ENCODE measurements at places on chromosomes 7 and 10. TPM values are rescaled to one million over a fixed set of nuclear protein-coding genes. Genes with fewer than 3 reads are reported as not detected.

DNA sequence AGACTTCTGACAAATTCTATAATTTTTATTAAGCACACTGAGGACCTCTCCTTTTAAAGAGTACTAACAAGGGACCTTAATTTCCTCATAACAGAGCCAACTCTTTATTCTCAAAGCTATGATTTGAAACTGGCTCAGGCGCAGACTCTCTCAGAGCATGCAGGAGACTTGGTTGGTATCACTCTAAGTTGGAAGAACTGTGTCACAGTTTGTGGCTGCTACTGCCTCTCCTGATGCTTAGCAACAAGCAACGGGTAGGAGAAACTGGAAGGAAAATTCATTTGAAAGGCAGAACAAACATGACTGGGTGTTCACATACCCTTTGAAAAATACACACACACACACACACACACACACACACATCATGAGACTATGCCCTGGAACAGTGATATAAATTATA is 33.3 kb downstream of the ENO4 start:
- H3K4me3 ChIP-seq: no peak overlapping the region
- H3K36me3 ChIP-seq: no peaks in the 10 kb centered on the region
- DNase-seq: no peak
- no peaks in the 10 kb centered on the region for H3K4me1 ChIP-seq

Gene ASB13
- 14.1 TPM for total RNA-seq

GRCh38 chr10:59805014-59805413 is 51.8 kb upstream of the MRLN start:
- H3K27ac ChIP-seq: no peak overlapping the region
- H3K27me3 ChIP-seq: no peaks in the 10 kb centered on the region
- H3K4me3 ChIP-seq: no peak overlapping the region
- no peaks in the 10 kb centered on the region for H3K4me1 ChIP-seq
- peaks cover 14% of the 10 kb centered on the region for H3K36me3 ChIP-seq

- peak overlapping the region; percentile 15 for H3K4me3 ChIP-seq
- no peak overlapping the region for H3K27ac ChIP-seq
- peaks cover 12% of the 10 kb centered on the region for H3K27me3 ChIP-seq
Measured at GRCh38 chr10:8048281-8049008, 6.0 kb upstream of the GATA3 start.

Gene SORBS1
- total RNA-seq: 2.4 TPM

DNA sequence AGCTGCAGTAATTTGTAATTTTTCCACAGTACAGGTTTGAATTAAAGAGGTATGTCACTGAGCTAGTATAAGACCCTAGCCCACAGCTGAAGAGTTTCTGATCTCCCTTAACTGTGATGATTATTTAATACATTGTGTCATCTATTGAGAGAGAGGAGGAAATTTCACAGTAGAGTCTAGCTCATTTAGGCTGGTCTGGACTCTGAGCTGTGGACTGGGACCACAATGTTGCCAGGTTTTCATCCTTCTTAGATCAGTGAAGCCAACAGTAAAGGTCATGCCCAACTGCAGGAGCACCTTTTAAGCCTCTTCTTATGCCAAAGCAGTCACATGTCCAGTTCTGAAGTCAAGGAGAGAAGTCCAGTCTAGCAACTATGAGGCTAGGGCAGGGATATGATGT is 8.9 kb downstream of the TES start:
- H3K4me3 ChIP-seq: no peak overlapping the region
- H3K27me3 ChIP-seq: no peaks in the 10 kb centered on the region
- DNase-seq: no peak

- H3K27me3 ChIP-seq: no peaks in the 10 kb centered on the region
- DNase-seq: no peak
- peaks cover 2% of the 10 kb centered on the region for H3K36me3 ChIP-seq
- H3K4me1 ChIP-seq: no peaks in the 10 kb centered on the region
Measured at GRCh38 chr7:128997181-128997580, 57.7 kb downstream of the TNPO3 start.

Gene DCLRE1A
- total RNA-seq: 4.8 TPM

DNA sequence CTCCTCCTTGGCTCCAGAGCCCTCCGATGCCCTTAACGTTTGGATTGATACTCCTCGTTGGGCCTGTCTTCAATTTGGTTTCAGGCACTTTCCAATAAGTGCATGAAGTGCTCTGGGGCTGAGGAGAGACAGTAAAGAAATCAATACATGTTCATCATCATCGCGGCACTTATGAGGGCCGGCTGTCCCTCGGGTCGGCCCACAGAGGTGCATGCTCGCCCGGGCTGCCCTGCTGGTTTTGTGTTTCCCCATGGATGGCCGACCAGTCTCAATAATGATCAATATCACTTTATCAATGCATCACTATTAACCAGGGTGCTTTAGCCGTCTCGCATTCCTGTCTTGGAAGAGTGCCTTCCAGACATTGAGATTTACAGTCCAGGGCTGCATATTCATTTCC is 154.2 kb downstream of the EBF3 start:
- no peaks in the 10 kb centered on the region for H3K36me3 ChIP-seq
- no peaks in the 10 kb centered on the region for H3K27me3 ChIP-seq
- H3K27ac ChIP-seq: no peak overlapping the region
- H3K4me3 ChIP-seq: no peak overlapping the region
- H3K4me1 ChIP-seq: no peaks in the 10 kb centered on the region

DNA sequence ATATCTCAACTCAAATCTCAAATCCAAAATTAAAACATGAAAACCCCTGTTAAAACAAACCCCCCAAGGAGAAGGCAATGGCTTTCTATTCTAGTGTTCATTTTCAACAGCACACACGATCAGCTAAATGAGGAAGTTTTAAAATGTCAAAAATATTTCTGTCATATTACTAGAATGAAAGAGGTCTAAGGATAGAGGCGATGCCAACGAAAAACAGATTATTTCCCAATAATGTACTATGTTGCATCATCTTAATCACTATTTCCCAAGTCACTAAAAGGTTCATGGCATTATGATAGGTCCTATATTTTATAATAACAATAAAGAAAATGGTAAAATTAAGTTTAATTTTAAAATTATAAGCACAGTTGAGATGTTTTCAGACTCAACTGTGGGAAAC is 10.1 kb downstream of the CNOT4 start:
- no peak for DNase-seq
- H3K27ac ChIP-seq: no peak overlapping the region
- H3K27me3 ChIP-seq: no peaks in the 10 kb centered on the region
- no peaks in the 10 kb centered on the region for H3K36me3 ChIP-seq
- no peak overlapping the region for H3K4me3 ChIP-seq

DNA sequence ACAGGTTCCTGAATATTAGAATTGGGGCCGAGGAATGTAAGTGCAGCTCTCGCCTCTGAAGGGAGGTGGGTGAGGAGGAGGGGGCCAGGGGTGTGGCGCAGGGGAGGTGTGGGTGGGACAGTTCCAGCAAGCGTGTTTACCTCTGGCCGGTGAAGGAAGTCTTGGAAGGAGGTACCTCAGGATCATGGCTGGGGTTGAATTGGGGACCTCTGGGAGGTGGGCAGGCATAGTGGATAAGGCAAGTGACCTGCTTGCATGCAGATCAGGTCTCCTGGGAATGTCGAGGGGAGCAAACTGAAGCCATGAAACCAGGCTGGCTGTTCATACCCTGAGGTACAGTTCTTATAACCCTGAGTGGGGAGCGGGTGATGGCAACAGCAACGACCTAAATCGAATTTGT is 2.0 kb downstream of the ZNF775 start:
- no peaks in the 10 kb centered on the region for H3K27me3 ChIP-seq
- no peak overlapping the region for H3K27ac ChIP-seq
- H3K4me3 ChIP-seq: no peak overlapping the region

Gene NUTM2E
- 0.73 TPM for total RNA-seq

GRCh38 chr7:50347693-50348092 is 43.2 kb downstream of the IKZF1 start:
- H3K4me1 ChIP-seq: peaks cover 81% of the 10 kb centered on the region
- peak overlapping the region; percentile 19 for H3K4me3 ChIP-seq
- H3K27me3 ChIP-seq: no peaks in the 10 kb centered on the region
- peak overlapping the region; percentile 96 for H3K27ac ChIP-seq
- no peak for DNase-seq
- peaks cover 57% of the 10 kb centered on the region for H3K36me3 ChIP-seq

- H3K4me1 ChIP-seq: no peaks in the 10 kb centered on the region
- no peak overlapping the region for H3K27ac ChIP-seq
- H3K27me3 ChIP-seq: no peaks in the 10 kb centered on the region
- DNase-seq: no peak
- H3K36me3 ChIP-seq: no peaks in the 10 kb centered on the region
Measured at GRCh38 chr10:74453169-74453568, 302.1 kb downstream of the ADK start.

Gene UCMA
- total RNA-seq: not detected

Gene IFRD1
- total RNA-seq: 212 TPM

Gene DOCK1
- total RNA-seq: 0.43 TPM
